Activated CD4-positive, alpha-beta T cell treated with anti-CD3 and anti-CD28 coated beads for 4 hours (primary cell): ENCODE measurements at places on chromosomes 6 and 20.

DNA sequence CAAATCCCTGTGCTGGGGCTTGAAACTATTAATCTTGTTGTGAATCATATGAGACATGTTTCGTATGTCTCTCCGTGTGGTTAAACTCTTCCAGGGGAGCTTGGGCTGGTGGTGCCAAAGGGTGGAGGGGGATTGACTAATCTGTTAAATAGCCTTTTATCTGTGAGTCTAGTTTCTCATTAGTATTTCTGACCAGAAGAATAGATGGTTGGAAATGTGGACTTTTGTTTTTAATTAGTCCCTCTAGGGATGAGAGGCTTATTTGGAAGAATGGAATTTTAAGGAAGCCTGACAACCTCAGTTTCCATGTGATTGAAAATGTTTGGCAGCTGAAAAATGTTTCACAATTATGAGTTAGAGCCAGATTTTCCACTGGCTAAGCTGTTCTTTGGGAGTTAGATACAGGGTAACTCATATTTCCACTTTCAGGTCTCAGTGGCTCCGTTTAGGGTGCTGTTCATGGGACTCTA lies 117.3 kb downstream of the BCKDHB start:
- no peak for DNase-seq

DNA sequence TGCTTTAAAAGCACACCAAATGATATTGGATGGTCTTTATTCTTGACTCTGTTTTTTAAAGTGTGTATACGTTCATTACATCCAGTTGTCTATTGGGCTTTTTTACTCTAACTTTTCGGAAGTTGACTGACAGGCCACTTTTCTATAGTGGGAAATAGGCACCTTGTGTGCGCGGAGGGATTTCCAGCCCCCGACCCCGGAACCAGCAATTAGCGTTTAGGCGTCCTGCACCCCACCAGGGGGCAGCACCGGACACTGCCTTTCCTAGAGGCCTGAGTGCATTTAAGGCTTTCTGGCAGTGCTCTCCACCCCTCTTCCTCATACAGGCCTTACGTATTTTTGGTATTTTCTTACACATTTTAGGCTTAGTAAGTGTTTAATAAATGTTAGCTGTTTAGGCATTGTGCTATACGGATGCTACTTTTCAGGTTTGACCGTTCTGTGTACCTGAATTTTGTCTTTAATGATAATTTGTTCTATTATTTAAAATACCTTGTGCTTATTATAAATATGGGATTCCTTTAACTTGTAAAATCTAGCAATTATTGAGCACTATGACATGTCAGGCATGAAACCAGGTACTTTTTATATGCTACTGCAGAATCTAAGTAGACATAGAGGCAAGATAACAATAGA lies 231.8 kb downstream of the BCKDHB start:
- peak; percentile 70 for DNase-seq

- no peak for DNase-seq
Observed at GRCh38 chr6:80433010-80433672, 326.7 kb downstream of the BCKDHB start.

DNA sequence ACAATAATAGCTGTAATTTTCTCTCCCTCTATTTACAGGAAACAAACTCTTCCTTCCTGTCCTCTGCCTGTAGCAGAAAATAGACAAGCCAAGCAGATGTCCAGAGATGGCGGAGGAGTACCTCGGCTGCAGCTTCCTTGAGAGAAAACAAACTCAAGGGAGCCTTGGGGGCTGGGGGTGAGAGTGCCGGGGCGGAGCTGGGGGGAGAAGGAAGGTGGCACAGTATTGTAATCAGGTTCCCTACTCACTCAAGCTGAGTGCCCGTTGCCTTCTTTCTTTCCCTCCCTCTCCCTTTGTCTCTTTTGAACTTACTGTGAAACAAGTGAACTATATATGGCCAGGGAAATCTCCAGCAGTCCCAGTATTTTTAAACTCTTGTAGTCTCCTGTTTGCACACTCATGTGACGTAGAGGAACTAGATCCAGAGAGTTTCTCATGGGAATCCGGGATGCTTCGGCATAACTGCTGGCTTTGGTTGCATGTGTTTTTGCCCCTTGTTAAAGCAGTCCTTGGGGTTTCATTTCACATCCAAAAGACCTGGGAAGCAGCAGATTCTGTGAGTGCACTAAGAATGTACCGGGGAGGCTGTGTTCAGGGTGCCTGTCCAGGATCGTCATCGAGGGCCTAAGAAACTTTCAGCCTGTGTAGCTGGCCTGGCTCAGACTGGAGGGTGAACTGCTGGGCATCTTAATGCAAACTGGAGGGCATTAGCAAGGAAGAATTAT lies 44.6 kb upstream of the HDDC2 start:
- DNase-seq: no peak

DNA sequence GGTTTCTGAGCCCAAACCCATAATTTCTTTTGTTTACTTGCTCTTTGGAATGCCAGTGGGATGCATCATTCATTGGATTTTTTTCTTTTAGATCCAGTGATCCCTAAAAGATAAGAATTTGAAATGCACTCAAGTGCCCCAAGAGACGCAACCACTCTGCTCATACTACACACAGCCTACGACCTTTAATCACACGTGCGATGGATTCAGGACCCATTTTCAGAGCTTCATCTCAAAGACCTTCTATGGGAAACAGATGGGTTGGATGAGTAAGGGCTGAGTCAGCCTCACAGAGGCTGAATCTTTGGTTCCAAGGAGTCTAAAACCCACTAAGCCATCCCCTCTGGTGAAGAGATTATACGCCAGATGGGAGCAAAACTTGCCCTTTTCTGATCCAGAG lies 265.5 kb upstream of the EXOC2 start:
- no peak for DNase-seq

- no peak for DNase-seq
Observed at GRCh38 chr20:664576-664975, 11.0 kb downstream of the SCRT2 start.

- DNase-seq: no peak
Observed at GRCh38 chr20:19210391-19211155, 1.9 kb upstream of the SLC24A3 start.

GRCh38 chr6:156865019-156865629 lies 87.9 kb downstream of the ARID1B start:
- no peak for DNase-seq

DNA sequence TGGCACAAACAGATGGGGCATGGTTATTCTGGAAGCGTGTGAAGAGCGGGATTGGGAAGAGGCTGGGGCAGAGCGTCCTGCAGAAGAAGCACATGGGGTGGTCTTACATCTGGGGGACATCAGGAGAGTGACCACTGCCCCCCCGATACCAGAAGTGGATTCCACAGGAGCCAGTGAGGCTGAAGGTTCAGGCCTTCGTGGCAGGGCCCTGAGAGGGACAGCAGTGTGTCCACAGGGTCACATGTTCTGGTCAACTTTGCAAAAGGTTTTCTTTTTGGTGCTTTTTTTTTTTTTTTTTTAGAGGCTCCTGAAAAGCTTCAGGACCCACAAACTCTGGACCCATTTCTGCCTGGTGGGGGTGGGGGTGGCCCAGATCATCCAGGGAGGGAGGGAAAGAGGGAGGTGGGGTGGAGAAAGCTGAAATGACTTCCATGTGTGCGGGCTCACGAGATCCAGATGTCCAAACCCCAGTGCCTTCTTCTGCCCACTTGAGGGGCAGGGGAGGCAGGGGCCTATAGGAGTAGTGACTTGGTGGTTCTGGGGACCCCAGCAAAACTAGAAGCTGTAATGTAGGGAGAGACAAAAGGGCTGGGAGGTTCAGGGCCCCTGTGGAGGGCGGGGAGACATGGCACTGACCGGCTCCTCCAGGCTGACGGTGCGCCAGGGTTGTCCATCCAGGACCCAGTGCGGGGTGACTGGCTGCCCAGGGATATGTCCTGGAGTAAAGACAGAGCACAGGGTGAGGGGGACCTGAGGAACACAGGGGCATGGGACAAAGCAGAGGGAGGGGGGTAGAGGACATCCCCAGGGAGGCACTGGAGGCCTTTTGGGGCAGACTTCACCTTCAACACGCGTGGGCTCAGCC lies 2.7 kb downstream of the ADAM33 start:
- no peak for DNase-seq

GRCh38 chr6:71523548-71523947 lies 234.9 kb downstream of the OGFRL1 start:
- no peak for DNase-seq

DNA sequence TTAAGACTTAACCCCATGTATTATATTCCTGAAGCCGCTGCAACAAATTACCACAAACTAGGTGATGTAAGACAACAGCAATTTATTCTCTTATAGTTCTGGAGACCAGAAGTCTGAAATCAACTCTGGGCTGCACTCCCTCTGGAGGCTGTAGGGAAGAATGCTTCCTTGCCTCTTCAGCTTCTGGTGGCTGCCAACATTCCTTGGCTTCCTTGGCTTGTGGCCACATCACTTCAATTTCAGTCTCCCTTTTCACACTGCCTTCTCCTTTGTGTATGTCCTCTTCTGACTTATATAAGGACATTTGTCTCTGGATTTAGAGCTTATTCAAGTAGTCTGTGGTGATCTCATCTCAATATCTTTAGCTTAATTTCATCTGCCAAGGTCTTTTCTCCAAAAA lies 141.6 kb downstream of the DHX35 start:
- no peak for DNase-seq

DNA sequence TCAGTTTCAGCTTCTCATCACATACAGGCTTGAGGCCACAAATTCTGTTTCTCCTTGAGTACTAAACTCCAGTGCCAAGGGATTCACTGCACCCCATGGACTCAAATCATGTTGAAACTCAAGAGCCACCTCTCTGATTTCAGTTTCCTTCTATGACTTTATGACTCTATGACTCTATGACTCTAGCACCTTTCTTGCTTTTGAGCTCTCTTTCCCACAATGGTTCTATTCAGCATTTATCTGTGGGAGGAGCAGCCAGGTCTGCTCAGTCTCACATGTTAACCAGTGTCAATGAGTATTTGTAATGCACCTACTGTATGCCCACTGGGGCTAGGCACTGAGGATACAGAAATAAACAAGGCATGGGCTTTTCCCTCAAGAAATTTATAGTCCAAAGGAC lies 14.6 kb upstream of the SLC22A2 start:
- DNase-seq: no peak

DNA sequence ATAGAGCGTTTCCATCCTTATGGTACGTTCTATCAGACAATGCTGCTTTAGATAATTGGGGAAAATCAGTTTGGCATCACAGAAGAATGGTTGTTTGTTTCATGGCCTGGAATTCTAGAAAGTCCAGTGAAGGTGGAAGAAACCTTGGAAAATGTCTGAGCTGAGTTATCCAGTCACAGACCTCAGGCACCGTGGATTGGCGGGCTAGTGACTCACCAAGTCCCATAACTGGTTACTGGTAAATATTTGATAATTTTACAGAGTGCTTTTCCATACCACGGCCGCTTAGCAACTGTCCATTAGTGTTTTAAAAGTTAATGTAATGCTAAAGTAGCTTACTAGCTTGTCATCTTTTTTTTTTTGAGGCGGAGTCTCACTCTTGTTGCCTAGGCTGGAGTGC lies 99.4 kb downstream of the SLC35B3 start:
- DNase-seq: no peak

- DNase-seq: no peak
Observed at GRCh38 chr20:8774412-8774811, 294.5 kb upstream of the PLCB4 start.

DNA sequence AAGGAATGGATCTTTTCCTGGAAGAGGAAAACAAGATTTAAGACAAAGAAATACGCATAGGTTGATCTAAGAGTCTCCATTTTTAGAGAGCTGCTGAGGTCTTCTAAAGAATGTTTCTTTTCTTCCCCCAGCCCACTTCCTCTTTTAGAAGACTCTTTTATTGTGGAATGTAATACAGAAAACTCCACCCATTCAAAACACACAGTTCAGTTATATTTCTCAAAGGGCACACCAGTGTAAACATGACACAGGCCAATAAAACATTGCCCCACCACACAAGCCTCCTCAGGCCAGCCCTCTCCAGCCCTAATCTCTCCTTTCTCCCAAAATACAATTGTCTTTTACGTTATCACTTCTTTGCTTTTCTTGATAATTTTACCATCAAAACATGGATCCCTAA lies 42.8 kb downstream of the SLC35B3 start:
- no peak for DNase-seq

DNA sequence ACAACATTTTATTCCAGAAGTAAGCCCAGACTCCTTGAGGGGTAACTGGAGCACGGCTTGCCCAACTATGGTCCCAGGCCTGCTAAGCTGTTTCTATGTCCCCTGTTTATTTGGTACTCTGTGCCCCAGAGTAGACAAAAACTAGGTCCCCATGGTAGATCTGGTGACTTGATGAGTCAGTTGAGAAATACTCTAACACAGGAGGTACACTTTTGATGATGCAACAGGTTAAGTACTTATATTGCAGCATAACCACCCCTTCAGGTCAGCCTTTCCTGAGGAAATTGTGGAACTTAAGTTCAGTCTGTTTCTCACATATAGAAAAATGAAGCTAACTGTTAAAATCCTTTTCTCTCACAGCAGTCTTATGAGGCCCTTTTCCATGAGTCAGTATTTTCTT lies 19.6 kb downstream of the TTPAL start:
- no peak for DNase-seq

GRCh38 chr20:36543184-36544133 lies 2.1 kb downstream of the MYL9 start:
- DNase-seq: no peak

- DNase-seq: no peak
Observed at GRCh38 chr20:51227744-51228143, 204.8 kb upstream of the KCNG1 start.

- no peak for DNase-seq
Observed at GRCh38 chr20:41380551-41381193, 14.1 kb upstream of the EMILIN3 start.

- no peak for DNase-seq
Observed at GRCh38 chr6:1346558-1347091, 34.7 kb downstream of the FOXQ1 start.

DNA sequence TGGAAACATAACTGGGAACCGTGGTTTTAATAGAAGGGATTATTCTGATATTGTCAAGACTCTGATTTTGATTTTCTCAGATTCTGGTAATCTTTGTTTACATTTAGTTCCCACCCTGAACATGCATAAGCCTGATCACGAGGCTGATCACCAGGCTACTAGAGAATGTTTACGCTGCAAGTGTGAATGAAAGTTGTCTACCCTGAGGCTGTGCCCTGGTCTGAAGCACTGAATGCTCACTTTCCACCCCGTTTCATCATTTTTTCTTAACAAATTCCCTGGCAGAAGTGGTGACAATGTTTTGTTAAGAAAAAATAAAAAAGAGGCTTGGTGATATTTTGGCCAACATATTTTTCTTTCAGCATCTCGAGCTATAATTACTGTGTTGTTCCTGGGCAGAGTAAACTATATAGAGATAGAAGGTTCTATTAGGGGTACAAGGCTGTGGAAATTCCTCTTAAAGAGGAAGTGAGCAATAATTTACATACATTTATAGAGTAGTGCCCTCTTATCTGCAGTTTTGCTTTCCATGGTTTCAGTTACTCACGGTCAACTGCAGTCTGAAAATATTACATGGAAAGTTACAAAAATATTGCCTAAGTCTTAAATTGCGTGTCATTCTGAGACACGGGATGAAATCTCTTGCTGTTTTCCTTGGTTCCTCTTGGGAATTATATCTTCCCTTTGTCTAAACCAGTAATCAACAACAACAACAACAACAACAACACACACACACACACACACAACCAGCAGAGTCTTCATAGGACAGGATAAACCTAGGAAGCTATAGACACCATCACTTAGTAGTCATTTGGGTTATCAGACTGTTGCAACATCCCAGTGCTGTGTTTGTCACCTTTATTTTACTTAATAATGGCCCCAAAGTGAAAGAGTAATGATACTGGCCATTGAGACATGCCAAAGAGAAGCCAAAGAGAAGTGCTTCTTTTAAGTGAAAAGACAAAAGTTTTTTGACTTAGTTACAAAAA lies 566.6 kb upstream of the CITED2 start:
- no peak for DNase-seq
